Stimulated activated CD4-positive, alpha-beta T cell treated with anti-CD3 and anti-CD28 coated beads, Interleukin-4, amount 100 ng/mL, for 1 hour (primary cell): ENCODE measurements at places on chromosomes 1 and 21.
A peak's percentile ranks its signal among the peaks of the same experiment; 100 is the strongest.

- DNase-seq = no peak
Measured at GRCh38 chr1:6418668-6419396, 887 bp downstream of the HES2 start.

- DNase-seq = no peak
Measured at GRCh38 chr1:113692824-113693431, 66.4 kb downstream of the PHTF1 start.

- DNase-seq = no peak
Measured at GRCh38 chr1:178934546-178934945, 63.7 kb upstream of the ANGPTL1 start.

- DNase-seq = no peak
Measured at GRCh38 chr1:4375812-4376211, 278.6 kb upstream of the AJAP1 start.

DNA sequence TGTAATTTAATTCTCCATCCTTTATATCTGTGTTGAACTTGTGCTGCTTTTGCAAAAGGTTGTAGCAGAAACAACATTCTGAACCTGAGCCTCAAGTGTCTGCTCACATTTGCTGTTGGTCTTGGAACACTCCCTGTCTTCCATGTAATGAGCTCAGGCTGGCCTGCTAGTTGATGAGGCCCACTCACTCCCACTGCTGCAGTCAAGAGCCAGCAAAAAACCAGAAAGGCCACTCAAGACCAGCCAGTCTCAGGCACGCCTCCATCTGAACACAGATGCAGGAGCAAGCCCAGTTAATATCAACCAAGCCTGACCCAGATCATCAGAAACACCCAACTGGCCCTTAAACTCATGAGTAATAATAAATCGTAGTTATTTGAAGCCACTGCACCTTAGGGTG, 342.2 kb upstream of the NFIA start:
- no peak for DNase-seq

DNA sequence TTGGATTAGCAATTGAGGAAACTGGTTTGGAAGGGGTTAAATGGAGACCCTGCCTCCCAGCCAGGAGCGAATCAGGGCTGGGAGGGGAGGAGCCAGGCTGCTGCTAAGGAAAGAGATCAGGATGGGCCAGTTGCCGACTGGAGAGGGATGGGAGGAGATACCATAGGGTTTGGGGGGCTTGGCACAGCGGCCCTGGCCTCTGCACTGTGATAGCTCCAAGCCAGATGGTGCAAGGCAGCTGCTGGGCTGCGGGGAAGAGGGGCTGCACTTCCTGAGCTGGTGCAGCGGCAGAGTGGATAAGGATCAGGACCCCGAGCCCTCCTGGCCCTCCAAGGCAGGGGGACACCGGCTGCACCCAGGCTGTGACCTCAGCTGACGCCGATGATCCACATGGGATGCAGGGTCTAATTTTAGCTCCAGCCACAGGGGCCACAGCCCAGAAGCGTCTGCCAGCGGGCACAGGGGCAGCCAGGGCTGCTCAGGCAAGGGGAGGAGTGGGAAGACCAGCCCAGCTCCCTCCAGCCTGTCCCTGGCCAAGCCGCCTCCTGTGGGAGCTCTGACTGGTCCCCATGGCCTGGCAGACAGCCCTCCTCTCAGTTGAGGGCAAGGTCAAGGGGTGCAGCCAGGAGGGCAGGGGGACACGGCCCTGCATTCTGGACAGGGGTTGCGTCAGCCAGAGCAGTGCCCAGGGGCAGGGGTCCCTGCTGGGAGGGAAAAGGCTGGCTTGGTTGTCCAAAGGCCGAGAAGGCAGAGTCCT, at the start of gene EXTL1:
EXTL1 (plus strand) TSS at position 129 of the 757 bp plus-strand sequence. CDS start 872 bp downstream, outside the sequence.
- no peak for DNase-seq

- no peak for DNase-seq
Measured at GRCh38 chr1:186670297-186671135, 9.7 kb downstream of the PTGS2 start.

- no peak for DNase-seq
Measured at GRCh38 chr1:91736715-91737615, 149.0 kb downstream of the TGFBR3 start.

DNA sequence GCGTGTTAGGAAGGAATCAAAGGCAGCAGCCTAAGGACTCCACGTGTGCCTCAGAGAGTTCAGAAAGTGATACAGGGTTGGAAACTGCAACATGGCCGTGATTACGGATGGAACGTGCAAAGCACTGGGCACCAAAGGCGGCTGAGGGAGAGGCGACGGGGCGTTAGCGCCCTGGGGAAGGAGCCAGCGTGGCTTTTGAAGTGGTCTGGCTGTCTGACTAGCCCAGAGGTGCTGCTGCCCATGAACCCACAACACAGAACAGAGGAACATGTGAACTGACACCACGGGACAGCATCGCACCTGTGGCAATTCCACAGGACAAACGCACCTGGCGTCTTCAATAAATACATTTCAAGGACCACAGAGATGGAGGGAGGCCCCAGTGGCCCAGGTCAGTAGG, 18.0 kb upstream of the TMEM52 start:
- DNase-seq = no peak

- DNase-seq = no peak
Measured at GRCh38 chr1:181073638-181074037, 14.9 kb upstream of the IER5 start.

DNA sequence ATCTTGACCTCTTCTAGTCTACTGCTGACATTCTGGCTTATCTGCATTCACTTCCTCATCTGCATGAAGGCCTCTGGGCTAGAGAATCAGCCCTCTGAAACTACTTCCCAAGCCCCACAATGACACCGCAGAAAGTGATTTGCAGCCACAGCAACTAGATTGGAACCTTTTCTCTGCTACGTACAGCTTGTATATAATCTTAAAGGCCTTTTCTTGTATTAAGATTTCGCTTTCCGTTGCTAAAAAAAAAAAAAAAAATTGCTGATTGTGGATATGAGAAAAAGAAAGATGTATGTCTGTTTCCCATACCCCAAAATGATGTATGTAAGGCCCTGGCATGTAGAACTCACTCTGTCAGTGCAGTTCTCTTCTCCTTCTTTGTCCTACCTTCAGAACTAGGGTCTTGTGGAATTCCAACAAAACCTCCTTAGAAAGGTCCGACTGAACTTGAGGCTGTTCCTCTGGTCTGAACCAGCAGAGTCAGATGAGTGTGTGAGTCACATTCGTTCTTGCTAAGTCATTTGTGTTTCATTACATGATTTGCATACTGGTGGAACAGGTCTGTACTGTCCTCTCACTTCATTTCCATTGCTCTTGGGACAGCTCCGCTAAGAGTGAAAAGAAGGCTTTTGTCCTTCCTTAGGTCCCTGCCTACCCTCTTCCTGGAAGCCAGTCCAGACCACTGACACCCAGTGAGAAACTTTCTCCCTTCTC, 62.7 kb downstream of the PLPP3 start:
- DNase-seq = no peak

DNA sequence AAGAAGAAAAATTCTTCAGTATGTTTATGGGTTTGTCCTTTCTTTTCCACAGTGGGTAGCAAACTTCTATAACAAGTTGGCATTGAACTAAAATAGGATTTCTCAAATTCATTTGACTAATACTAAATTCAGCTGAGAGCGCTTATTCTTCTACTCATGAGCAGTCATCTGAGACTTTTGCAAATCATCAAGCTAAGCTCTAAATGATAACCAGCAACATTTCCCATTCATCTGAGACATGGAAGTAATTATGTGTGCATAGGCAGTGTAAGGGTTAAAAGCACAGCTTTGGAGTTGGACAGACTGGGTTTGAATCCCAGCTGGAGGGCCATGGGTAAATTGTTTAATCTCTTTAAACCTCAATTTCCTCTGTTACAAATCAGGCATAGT, 18.3 kb upstream of the CNR2 start:
- DNase-seq = no peak

- no peak for DNase-seq
Measured at GRCh38 chr21:46248422-46248782, 19.8 kb upstream of the LSS start.

DNA sequence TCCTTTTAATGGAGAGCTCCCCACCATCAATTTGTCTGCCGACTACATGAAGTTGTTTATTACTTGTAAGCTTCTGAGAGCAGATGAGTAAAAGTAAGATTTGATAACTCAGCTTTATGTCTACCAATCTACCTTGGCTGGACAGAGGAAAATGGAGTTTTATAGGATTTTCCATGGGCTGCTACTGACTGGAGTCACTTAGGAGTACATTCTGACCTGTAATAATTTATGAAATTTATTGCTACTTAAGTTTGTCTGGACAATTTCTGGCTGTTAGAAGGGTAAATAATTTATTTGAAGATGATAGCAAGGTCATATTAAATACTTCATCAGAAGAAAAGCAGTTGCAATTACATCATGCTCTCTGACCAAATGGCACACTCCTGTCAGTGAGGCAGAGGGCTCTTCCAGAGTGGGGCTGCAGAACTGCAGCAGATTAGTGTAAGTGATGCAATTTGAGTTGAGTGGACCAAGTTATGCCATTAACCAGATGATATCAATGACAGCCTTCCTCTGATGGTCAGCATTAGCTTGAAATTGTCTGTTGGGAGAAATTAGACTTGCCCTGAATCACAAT, 736.7 kb upstream of the PTBP2 start:
- no peak for DNase-seq

- peak; percentile 64 for DNase-seq
Measured at GRCh38 chr1:20574686-20575540, 14.0 kb upstream of the CDA start.

- no peak for DNase-seq
Measured at GRCh38 chr1:247360116-247360898, 28.6 kb upstream of the ZNF496 start.

DNA sequence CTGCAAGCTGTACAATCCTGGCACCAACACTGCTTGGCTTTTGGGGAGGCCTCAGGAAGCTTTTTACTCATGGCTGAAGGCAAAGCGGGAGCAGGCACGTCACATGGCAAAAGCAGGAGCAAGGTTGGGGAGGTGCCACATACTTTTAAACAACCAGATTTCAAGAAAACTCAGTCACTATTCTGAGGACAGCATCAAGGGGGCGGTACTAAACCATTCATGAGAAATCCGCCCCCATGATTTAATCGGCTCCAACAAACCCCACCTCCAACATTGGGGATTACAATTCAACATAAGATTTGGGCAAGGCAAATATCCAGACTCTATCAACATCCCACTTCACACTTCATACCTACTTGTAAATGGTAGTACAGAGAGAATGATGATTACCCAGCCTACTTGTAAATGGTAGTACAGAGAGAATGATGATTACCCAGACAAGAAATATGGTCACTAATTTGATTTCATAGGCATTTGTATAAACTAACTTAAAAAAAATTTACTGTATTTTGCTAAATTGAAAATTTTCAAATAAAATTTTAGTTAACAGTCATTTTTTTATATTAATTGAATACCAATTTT, 24.9 kb downstream of the ATP5PF start:
- DNase-seq = no peak

DNA sequence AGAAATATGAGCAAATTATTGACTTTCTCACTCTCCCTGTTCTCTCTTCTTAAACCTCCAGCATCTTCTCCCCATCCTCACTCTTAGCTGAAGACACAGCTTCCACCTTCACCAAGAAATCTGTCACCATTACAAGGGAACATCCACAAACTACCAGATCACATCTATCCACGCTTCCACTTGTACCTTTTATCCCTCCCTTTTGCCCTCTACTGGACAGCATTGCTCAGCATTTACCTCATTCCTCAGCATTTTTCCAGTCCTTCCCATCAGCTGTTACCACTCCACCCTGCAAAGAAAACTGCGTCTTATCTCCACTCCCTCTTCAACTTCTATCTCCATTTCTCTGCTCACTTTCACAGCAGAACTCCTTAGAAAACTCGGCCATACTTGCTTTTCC, 42.6 kb downstream of the KCNJ6 start:
- no peak for DNase-seq

- no peak for DNase-seq
Measured at GRCh38 chr1:232127190-232127589, 500.6 kb downstream of the DISC1 start.

GRCh38 chr1:181061891-181062835, 26.3 kb upstream of the IER5 start:
- peak; percentile 19 for DNase-seq

GRCh38 chr1:219220945-219221344, 47.3 kb downstream of the LYPLAL1 start:
- DNase-seq = no peak

- DNase-seq = peak; percentile 17
Measured at GRCh38 chr1:225849925-225850324, 32.3 kb downstream of the TMEM63A start.

DNA sequence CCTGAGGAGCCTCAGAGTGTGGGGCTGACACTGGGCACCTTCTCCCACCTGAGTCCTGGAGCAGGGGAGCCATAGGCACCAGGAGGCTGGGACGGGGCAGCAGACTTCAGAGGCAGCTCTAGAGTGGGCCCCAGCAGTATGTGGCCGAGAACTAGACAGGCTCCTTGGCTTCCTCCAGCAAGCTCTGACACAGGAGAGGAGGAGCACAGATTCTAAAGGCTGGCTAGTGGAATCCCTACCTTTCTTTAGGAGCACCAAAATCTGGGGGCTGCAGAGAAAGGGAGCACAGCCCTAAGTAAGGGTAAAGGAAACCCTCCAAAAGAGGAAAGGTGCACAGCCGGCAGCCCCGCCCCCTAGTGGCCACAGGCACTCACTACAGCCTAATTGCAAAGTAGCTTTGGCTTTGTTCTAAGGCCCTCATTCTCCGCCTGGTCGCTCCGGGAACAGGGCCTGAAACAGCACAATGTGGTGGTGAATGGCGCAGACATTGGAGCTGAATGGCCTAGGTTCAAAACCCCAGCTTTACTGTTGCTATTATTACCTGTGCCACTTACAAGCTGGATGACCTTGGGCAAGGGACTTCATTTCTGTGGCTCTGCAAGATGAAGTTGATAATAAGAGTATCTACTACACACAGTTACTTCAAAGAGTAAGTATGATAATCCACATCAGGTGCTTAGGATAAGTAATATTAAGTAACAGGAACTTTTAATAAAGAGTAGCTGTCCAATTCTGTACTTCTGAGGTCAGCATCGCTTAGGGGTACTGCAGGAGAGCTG, 8.8 kb upstream of the GUCA2A start:
- DNase-seq = peak; percentile 67

DNA sequence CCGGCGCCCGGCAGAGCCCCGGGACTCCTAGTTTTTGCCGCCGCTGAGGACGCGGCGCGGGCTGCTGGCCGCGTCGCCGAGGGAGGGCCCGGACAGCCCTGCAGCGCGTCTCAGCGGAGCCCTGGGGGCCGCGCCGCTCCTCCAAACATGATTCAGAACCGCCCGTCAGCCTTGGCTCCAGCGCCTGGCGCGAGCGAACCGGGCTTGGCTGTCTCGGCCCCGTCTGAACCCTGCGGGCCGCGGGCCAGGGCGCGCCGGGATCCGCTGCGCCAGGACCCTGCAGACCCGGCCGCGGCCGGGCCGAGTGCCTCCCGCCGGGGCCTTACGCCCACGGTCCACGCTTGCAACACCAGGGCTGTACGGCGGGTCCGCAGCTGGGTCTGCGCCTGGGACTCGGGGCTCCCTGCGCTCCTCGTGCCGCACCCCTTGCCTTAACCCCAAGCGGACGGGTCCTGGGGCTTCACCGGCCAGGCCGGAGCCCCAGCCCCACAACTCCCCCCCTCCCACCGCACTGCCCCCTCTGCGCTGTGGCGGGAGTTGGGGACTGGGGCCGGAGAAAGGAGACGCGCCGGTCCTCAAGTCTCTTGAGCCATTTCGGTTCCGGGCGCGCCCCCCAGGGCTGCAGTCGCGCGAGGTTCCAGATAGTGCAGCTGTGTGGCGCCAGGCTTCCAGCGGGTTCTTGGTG, 48.4 kb upstream of the CD34 start:
- DNase-seq = peak; percentile 23

GRCh38 chr1:174103766-174104165, 55.6 kb upstream of the RABGAP1L start:
- DNase-seq = no peak

- DNase-seq = no peak
Measured at GRCh38 chr21:38476385-38476784, 21.9 kb downstream of the ERG start.

- no peak for DNase-seq
Measured at GRCh38 chr1:12073796-12074195, 10.7 kb downstream of the TNFRSF8 start.
